ENCODE measurements at places on chromosomes 5 and 9.

- DNase-seq: no peak
Observed at GRCh38 chr5:106675687-106676086, 995.0 kb downstream of the EFNA5 start.

DNA sequence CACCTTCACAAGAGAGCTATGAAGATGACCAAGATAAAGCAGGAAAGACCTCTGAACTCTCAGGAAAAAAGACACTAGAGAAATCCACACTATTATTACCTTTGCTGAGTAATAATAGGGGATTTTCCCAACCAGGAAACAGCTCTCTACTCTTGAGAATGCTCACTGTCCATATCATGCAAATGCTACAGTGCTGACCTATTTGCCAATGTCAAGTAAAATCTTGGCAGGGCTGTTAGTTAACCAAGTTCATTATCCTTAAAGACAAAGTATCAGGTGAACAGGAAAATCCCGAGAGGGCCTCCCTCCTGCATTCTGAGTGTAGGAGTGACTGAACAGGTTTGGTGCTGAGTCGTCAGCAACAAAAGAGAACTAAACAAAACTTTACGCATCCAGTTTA, 306.6 kb downstream of the ACTL7B start:
- DNase-seq: no peak

- no peak for DNase-seq
Observed at GRCh38 chr5:56712895-56713591, 102.3 kb upstream of the MAP3K1 start.

- no peak for DNase-seq
Observed at GRCh38 chr5:55480781-55481180, 54.0 kb downstream of the PLPP1 start.

GRCh38 chr5:172668594-172669071, 27.6 kb downstream of the NEURL1B start:
- DNase-seq: no peak

DNA sequence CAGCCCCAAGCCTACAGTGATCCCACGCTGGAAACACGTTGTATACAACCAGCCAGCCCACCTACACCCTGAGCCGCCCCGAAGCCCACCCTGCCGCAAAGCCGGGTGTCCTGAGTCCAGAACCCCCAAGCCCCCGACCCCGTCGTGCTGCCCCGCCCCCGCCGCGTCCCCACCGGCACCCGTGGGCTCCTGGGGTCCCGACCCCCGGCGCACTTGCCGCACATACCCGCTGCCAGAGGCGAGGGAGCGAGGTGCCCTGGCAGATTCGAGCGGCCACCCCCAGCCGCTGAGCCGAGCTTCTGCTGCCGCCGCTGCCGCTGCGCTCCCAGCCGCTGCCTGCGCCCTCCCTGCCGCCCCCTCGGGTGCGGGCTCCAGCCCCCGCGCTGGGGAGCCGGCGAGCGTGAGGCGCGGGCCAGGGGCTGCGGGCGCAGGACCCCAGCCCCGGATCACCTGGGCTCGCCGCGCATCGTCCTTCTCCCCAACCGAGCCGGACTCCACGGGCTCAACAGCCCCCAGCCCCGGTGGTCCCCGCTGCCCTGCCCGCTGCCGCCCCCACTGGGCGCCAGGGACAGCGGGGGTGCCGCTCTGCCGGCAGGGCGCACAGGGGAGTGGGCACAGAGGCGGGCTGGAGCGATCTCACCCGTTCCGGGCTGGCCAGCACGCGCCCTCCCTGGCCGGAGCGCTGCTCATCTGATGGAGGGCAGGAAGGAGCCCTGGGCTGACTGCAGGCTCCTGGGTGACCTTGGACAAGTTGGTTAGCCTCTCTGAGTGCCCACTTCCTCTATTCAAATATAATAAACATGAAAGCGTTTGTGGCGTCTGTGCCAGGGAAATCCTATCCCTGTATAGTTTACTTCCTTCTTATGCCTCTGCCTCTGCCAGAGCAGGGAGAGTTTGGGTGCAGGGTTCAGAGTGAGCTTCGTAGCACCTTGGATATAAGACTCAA, at the start of gene HTR4:
HTR4 (minus strand) TSS at position 692 of the 946 bp plus-strand sequence. CDS start 17,513 bp downstream, outside the sequence.
- DNase-seq: no peak

DNA sequence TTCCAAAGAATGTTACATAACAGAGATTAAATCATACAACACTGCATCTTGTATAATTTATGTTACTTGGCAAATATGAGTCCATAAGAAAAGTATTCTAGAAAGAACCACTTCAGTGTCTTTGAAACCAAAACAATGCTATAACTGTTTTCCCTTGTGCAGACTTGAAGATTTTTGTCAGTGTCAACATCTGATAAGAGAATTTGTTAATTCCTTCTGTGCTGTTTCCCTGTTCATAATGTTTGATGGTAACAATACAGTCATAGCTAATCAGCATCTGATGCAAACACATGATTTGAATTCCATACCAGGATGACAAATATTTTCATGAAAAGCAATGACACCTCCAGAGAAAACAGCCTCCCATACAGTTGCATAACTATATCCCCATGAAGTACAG, 306.8 kb downstream of the SEMA5A start:
- no peak for DNase-seq

DNA sequence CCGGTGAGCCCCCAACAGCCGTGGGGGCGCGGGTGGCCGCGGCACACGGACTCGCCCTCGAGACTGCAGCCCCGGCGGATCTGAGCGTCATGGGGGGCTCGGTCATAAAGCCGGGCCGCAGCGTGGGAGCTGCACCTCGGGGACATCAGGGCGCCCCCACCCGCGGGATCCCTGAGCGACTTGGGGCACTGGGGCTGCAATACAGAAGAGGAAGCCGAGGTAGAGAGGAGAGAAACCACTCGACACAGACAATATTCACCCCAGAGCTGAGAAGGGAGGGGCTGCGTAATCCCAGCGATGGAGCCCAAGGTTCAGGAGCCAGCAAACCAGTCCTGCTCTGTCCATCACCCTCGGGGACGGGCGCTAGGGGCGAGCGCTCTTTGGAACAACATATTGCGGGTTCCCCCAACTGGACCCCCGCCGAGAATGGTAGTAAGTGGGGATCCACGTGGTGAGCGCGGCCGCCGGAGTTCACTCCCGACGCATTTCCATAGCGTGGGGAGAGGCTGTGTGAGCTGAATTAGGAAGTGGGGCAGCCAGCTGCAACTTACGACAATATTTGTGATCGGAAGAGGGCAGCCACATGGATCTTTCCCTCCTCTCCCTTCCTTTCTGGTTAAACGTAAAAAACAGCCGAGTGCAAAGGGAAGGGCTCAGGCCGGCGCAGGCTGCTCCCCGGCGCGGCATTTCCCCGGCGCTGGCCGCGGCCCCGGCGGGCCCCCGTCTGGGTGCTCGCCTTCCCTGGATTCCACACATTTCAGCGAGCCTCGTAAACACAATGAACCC, 9.9 kb downstream of the PTCH1 start:
- DNase-seq: no peak

DNA sequence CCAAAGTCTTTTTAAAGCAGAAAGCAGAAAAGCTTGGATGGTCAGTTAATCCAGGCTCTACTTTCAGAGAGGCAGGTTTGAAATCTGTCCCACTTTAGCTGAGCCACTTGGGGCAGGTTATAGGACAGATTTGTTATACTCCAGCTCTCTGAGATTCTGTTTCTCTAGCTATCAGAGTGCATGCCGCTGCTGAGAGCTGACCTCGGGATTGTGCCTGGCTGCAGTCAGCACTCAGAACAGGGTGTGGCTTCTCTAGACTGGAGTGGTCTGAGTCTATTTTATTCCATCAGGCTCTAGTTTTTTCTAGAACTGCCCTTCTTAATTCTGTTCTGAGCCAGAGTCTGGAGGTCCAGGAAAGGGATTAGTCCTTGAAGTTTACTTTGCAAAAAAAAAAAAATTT, 67.7 kb downstream of the NDFIP1 start:
- DNase-seq: no peak

DNA sequence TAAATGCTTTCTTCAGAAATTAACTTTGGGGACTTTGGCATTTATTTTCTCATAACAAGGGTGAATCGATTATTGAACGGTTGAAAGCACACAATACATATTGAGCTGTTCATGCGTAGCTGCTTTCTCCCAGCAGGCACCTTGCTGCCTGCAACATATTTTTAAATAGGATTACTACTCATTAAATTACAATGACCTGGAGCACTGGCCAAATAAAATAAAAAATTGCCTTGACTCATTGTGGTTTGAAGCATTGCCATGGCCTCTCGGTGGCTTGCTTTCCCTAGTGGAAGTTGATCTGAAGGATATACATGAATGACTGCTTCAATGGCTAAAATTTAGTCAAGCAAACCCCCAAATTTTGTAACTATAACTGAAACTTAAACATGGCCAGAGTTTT, 181.6 kb upstream of the NUDT12 start:
- no peak for DNase-seq

- DNase-seq: no peak
Observed at GRCh38 chr5:101720033-101720432, 576.1 kb downstream of the SLCO4C1 start.

GRCh38 chr5:17896605-17897004, 262.3 kb downstream of the TAF11L14 start:
- DNase-seq: no peak

DNA sequence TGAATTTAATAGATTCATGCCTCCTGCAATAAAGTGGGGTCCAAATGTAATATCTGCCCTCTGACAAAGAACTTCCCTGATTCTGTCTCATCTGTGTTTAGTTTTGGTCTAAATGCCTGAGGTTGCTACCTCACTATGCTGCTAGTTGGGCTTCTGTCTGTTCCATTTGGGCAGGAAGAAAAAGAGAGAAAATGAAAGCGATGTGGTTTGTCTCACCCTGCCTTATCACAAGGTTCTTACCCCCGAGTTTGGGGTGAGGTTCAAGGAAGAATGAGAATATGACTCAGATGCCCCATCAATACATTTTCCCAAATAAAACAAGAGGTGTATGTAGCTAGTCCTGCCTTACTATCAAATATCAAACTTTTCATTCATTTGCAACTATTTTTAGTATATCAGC, 132.1 kb upstream of the MTAP start:
- no peak for DNase-seq

DNA sequence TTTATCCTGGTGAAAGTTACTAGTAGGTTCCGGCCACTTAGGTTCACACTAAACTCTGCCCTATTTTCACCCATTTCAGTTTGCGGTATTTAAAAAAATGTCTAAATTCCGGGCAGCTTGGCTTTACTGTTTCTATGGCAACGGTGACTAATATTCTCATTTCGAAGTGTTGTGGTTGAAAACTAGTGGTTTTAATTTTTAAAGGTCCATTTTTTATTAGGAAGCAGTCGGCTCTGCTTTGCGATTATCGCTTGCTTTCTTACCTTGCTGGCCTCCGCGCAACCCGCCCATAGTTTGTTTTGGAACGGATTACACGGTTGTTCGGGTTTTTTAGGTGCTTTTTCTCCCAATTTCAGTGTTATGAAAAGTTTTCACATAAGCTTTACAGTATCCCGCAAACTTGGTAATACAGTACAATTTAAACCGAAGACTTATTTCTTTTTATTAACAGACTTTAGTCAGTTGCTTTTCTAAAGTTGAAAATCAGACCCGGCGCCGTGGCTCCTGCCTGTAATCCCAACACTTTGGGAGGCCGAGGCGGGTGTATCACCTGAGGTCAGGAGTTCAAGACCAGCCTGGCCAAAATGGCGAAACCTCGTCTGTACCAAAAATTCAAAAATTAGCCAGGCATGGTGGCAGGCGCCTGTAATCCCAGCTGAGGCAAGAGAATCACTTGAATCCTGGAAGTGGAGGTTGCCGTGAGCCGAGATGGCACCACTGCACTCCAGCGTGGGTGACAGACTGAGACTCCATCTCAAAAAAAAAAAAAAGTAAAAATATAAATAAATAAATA, 1.6 kb downstream of the KDM4C start:
- no peak for DNase-seq

GRCh38 chr9:3585606-3586005, 59.8 kb upstream of the RFX3 start:
- DNase-seq: no peak

DNA sequence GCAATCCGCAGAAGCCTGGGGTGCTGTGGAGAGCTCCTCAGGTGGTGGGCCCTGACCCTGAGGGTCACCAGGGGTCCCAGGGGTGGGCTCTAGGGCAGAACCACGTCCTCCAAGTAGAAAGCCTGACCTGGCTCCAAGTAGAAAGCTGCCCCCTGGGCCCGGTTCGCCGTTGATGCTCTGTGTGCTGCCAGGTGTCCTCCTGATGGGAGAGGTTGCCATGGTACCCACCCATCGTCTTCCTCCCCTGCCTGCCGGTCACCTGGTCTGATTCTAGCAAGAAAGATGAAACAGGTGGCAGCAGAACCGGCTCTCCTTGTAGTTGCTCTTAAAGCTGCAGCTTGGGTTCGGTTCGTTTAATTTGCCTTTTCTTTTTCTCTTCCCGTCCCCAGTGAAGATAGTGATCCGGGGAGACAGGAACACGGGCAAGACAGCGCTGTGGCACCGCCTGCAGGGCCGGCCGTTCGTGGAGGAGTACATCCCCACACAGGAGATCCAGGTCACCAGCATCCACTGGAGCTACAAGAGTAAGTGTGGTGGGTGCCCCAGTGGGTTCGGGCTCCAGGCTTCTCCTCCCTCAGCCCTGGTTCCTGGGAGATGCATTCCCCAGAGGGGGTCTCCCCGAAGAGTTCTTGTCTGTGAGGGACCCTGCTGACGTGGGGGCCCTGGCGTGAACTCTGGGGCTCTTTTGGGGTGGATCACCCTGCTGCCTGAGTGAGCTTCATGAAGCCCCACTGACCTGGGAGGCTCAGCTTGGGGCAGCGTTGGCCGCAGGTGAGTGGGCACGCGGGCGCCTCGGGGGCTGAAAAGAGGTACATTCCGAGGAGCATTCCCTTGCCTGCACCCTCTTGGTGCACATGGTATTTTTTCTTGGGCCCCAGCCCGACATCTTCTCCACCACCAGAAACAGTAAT, 15.6 kb downstream of the RABL6 start:
- DNase-seq: no peak

- DNase-seq: no peak
Observed at GRCh38 chr5:128014578-128014977, 69.0 kb upstream of the SLC12A2 start.

DNA sequence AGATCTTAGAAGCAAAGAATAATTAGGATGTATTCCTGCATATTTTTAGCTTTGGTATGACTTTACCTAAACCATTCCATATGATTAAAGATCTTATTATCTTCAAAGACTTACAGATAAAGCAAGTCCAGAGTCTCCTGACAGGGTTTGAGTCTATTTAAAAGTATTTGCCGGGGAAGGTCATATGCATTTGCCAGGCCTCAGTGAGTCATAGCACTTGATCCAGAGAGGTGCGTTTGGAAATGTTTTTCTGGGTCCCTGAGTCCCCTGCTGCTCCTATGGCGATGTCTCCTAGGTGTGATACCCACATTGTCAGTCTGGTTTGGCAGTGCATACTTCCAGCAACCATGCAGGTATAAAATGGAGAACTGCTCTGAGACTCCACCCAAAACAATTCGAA, 217.0 kb downstream of the FBXL7 start:
- no peak for DNase-seq

DNA sequence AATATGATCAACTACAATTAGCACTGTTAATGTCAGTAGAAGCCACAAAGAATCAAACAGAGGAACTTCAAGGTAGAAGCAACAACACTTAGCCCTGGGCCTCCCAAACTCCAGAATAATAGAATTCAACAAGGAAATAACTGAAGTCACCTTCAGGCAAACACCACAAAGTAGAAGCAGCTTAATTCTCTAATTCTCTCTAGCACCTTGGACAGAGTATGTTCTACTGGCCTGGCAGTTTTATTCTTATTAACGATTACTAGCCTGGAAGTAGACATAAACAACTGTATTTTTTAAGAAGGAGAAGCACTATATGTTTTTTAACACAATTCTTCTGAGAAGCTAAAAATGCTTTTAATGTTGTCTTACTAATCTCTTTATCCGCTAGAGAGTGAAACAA, 911.9 kb downstream of the DTWD2 start:
- DNase-seq: no peak
